LHCN-M2 (cell line): ENCODE measurements at places on chromosomes 4 and X. TPM values are rescaled to one million over a fixed set of nuclear protein-coding genes. Genes with fewer than 3 reads are reported as not detected.
A peak's percentile ranks its signal among the peaks of the same experiment; 100 is the strongest.

GRCh38 chrX:49060914-49061313 is 2.1 kb downstream of the CCDC120 start:
- no peak for DNase-seq

The FABP2 gene
- not detected in 2 replicates for total RNA-seq

DNA sequence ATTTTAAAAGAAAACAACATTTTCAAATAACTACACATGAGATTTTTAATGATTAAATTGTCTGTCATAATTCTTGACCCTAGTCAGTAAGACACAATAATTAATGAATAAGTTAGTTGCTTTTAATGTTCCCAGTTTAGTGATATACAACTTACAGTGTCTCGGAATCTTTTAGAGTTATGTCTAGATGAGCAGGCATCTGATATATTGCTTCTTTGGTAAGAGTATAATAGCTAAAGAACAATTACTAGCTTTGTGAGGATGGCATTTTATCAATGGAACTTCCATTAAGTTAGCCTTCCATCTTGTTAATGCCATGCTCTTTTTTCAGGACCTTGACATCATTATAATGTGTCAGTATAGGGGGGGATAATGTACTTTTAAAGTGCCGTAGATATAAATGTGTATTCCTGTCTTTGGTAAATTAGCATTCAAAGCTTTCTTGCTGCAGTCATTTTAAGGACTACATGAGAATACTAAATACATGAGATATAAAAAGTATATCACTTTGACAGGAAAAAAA is 425.1 kb downstream of the PDHA2 start:
- DNase-seq: no peak

DNA sequence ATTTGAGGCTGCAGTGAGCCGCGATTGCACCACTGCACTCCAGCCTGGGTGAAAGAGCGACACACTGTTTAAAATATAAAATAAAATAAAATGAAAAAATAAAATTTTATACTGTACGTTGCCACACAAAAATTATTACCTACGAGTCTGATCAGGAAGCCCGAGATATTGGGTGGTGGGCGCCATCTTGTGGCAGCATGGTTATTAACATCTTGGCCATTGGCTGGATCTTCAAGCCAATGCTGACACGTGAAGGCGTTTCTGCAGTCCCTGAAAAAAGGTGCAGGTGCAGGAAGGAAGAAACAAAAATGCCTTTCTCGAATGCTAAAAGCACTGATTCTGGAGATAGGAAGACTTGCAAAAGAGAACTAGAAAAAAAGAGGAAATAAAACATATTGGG is 4.9 kb upstream of the TLR8 start:
- peak; percentile 20 for DNase-seq

- no peak for DNase-seq
These were observed 76.2 kb downstream of the DOCK11 start for GRCh38 chrX:118571836-118572235.

GRCh38 chr4:137994853-137995252 is 247.3 kb downstream of the SLC7A11 start:
- no peak for DNase-seq

The SLC6A14 gene
- not detected in 2 replicates for total RNA-seq

DNA sequence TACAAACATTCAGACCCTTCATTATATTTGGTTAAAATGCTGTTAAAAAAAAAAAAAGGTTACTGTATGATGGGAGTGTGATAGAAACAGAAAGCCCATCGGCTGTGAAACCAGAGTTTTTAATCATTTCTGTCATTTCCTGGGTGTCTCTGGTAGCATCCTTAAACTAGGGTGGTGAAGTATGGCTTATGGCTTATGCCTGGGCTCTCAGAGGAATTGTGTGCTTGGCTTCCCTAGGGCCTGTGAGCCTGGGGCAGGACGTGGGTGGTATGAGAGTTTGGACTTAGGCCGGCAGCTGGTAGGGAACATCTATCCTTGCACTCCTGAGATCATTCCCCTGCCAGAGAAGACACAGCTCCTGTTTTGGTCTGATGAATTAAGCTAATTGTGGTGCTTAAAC is 52.2 kb downstream of the DCUN1D4 start:
- DNase-seq: peak; percentile 35

DNA sequence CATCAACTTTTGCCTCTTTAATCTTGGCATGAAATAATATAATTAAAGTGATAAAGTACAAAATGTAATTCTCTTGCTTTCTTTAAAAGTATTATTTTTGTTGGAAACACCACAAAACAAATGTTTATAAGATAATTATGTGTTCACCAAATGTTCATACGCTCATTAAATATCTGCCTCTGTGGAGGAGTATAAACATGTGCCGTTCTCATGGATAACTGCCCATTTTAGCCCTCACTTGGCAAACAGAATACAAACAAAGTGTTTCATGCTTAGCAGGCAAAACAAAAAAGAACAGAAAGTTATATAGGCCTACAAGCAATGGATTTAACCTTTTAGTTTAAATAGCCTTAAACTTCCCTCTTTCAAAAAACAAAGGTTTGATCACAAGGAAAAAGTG is 800.5 kb upstream of the DIAPH2 start:
- no peak for DNase-seq

The MAGEA2B gene
- not detected in 2 replicates for total RNA-seq

GRCh38 chr4:561426-561825 is 14.7 kb downstream of the TMEM271 start:
- no peak for DNase-seq

DNA sequence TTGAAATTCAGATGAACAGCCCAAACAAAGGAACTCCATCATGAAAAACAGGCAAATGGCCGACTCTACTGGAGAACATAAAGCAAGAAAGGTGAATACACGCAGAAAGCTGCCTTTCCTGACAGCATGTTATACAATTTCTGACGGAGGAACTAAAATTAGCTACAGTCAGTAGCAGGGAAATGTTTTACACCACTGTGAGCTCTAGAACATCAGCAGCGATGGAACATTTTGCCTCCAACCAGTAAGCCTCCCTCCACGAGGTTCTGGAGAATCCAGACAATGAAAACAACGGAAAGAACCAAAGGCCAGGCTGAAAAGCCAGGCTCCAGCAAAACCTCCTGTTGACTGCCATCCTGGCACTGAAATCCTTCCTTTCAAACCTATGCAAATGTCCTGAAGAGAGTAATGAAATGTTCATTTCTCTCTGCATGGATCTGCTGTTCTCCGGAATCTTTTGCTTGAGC is 78.9 kb downstream of the IRF2 start:
- DNase-seq: no peak

DNA sequence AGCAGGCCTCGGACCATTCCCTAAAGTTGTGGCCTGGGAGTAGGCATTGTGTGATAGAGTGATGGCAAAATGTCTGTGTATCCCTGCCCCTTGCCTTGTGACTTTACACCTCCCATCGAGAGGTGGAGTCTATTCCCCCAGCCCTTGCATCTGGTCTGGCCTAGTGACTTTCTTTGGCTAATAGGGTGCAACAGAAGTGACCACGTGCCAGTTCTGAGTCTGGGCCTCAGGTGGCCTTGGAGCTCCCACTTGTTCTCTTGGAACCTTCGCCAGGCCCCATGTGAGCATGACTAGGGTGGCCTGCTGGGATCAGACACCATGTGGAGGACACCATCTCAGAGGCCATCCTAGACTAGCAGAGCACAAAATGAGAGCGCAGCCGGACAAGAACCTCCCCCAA is 3.9 kb upstream of the RNF4 start:
- DNase-seq: no peak

The AWAT2 gene
- 0.13 TPM in 1 of 2 replicates, not detected in the other for total RNA-seq

DNA sequence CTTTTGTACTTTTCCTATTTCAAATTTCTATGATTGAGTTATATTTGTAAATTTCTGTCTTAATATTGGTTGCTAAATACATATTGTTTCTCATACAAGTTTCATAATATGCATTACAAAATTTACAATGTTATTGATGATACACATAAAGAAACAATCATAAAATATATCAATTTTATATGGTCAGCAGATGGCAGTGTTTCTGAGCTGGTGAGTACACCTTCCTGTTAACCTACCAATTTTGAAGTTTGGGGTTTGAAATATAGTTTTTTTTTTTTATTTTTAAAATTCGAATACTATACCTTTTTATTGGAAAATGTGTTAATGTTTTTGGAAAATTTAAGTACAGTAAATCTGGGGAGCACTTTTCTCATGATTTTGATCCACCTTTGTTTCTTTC is 1953.1 kb upstream of the ADGRL3 start:
- DNase-seq: no peak

DNA sequence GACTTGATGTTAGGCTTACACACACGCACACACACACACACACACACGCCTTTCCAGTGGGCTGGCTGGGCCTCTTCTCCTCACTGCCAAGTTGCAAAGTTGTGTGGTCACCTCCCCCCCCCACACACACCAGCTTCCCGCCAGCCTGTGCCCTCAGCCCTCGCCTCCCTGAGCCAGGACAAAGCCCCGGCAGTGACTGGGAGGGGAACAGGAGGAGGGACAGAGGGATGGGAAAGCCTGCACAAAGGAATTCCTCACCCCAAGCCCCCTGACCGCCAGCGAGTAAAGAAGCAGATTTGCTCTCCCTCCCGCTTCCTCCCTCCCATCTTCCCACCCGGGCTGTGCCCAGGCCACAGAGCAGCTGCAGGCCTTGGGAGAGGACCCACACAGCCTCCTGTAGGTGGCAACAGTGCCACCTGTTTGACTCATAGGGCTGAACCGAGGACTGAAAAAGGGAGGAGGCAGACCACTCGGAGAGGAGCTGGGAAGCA is at the start of gene GDPD2:
TSS of gene GDPD2 (plus strand) at position 464 of the 491 bp plus-strand sequence. CDS start 1,671 bp downstream, outside the sequence.
- peak; percentile 14 for DNase-seq

- DNase-seq: no peak
These were observed 97.3 kb downstream of the PSAPL1 start for GRCh38 chr4:7337196-7338058.

DNA sequence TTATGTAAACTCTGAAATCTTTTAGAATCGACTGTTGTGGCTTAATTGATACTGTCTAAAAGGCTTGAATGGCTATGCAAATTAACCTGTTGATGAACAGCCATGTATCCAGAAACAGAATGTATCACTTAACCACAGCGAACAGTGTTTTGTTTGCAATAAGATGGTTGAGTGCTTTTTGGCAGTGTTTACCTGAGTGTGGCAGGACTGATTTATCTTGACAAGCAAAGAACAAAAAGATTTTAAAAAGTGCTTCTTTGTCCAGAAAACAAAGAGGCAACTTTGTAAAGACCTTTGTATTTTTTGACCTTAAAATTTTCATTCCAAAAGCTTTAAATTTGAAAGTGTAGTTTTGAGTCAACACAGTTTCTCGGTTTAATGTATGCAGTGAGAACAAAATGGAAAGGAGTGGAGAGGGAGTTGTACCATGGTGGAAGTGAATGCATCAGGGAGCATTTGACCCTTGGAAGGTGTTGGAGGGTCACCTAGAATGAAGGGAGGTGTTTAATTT is 18.0 kb downstream of the ARHGAP10 start:
- DNase-seq: no peak

The KIAA1210 gene
- not detected in 2 replicates for total RNA-seq

The GDPD2 gene
- not detected in 2 replicates for total RNA-seq

DNA sequence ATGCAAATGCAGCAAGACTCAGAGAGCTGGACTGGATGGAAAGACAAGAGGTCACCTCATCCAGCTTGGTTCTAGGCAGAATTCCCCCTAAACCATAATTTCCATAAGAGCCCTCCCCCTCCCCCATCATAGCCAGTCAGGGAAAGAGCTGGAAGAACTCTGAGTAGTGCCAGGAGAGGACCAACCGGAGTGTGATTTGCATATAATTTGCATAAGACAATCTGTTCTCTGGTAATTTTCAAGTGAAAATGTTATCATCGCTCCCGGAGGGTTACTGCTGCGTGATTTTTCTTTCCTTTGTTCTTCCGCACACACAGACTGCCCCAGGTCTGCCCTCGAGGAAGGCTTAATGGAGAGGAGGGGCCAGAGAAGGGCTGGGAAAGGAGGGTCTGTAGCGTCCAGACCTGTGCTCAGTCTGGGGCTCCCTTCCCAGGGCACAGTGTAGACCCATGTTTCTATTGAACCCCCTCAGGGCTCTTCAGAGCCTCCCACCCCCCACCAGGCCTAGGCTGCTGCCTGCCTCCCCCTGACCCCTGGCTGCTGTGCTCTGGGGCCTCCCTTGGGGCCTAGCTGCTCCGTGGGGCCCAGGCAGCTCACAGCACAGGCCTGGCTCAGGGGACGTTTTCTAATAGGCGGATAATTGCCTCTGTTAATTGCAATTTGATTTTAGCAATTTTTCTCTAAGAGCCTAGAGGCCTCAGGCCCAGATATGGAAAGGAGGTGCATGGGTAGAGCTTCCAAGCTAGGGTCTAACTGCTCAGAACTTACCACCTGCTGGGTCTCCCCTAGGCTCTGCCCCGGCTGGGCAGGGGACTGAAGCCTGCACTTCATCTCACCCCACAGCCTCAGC is 90.4 kb upstream of the PJA1 start:
- DNase-seq: no peak

DNA sequence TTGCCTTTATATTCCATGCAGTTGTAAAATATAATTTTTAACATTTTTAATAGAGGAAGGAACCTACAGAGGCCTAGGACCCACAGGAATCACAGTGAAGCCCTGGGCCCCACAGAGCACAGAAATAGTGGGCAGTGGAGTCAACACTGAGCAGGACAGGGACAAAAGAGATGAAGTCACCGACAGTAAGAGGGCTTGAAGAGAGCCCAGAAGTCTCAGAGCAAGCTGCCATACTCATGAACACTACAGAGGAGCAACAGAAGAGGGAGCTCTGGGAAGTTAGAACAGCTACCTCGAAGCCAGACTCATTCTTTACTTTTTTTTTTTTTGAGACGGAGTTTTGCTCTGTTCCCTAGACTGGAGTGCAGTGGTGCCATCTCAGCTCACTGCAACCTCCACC is 149.3 kb upstream of the TENM3 start:
- DNase-seq: no peak

DNA sequence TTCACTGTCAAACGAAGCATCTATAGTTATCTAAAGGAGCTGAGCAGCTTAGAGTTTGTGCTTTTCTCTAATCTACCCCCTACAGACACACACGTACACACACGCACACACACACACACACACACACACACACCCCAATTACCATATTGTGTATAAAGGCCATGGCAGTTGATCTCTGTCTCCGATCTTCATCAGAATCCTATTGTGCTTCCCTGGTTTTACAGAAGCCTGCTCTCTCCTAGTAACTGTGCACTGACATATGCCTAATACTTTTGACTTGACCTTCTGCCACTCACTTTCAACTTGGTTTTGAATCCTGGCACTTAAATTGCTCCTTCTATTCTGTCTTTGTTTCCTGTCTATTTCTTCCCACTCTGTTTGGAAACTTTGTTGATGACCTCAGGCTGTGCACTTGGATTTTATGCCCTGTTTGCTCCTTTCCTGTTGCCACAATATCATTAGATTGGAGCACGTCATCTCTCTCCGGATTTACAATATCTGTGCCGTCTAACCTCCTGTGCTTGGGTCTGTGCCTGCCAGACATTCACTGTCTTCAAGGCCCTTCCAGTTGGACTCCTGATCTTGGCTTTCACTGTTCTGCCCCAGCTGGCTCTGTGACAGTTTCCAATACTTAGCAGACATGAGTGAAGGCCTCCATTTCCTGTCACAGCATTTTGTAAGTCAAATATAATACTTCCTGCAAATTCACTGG is 928.1 kb downstream of the FAT4 start:
- DNase-seq: no peak

The ZNF711 gene
- 3.7 and 4.1 TPM in 2 replicates for total RNA-seq

- no peak for DNase-seq
These were observed 113.3 kb upstream of the ATP6AP2 start for GRCh38 chrX:40467454-40467853.

The AMBN gene
- total RNA-seq: not detected in 2 replicates

The IL15 gene
- total RNA-seq: 6.8 and 8.0 TPM in 2 replicates

- DNase-seq: peak; percentile 48
These were observed 29.5 kb upstream of the MAP3K15 start for GRCh38 chrX:19544693-19545305.

- no peak for DNase-seq
These were observed 51.3 kb upstream of the NPNT start for GRCh38 chr4:105843941-105844340.

The UGT2A1 gene
- total RNA-seq: not detected in 2 replicates

- no peak for DNase-seq
These were observed 46.1 kb upstream of the CTSO start for GRCh38 chr4:155999725-156000124.
